Esophagus squamous epithelium (tissue), 5 donors: ENCODE measurements at places on chromosomes 6 and 20. TPM values are rescaled to one million over a fixed set of nuclear protein-coding genes. Genes with fewer than 3 reads are reported as not detected.

DNA sequence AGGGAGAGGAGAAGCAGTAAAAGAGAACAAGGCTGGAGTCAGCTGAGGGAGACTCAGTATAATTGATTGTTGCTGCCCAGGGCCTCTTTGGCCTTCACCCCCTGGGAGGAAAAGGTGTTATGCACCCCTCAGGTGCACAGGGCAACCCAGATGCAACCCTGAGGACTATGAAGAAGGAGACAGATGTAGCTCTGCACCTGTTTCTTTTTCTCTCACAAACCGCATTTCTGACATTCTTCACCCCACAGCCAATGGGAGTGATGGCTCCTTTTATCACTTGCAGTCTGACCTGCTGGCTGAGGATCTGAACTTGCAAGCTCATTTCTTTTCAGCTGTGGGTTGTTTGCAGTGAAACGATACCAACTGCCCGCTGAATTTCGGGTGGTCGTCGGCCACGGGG is 64.1 kb upstream of the F13A1 start:
- DNase-seq, result no peak

DNA sequence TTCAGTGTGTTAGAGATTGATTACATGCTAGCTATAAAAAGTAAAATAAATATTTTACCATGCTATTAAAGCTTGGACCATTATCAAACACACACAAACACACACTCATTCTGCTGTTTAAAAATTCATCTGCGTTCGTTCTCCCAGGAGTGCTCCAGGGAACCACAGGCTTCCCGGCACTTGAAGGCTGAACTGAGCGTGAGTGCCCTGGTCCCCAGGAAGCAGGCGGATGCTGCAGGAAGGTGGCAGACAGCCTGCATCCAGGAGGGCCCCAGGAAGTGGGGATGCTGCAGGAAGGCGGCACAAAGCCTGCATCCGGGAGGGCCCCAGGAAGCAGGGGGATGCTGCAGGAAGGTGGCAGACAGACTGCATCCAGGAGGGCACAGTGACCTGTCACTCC is 147.2 kb upstream of the SNX9 start:
- no peak for DNase-seq

DNA sequence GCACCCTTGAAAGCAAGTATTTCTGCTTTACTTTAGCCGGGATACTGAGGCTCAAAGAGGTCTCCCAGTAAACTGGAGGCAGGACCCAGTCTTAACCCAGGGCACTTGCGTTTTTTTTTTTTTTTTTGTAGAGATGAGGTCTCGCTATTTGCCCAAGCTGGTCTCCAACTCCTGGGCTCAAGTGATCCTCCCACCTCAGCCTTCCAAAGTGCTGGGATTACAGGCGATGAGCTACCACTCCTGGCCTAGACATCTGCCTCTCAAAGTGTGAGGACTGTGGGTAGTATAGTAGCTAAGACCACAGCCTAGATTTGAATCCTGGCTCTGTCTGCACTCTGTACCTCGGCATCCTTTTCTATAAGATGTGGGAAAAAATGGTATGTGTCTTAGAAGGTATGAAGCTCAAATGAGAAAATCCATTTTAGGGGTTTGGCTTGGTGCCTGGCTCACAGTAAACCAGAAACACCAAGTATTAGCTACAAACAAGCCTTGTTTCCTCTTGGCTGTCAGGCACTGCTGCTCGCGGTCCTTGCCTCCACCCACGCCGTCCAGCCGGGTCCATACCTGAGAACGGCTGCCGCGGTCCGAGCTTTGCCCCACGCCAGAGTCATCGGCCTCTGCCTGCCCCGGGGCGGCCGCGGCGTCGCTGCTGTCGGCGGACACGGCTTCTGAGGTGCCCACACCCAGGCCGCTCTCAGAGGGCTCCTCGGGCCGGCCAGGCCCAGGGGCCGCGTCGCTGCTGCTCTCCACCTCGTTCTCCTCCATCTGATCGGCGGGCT is 1.2 kb downstream of the ZNF335 start:
- no peak for DNase-seq

GRCh38 chr6:92195796-92196195 is 1223.6 kb downstream of the EPHA7 start:
- DNase-seq, result no peak

DNA sequence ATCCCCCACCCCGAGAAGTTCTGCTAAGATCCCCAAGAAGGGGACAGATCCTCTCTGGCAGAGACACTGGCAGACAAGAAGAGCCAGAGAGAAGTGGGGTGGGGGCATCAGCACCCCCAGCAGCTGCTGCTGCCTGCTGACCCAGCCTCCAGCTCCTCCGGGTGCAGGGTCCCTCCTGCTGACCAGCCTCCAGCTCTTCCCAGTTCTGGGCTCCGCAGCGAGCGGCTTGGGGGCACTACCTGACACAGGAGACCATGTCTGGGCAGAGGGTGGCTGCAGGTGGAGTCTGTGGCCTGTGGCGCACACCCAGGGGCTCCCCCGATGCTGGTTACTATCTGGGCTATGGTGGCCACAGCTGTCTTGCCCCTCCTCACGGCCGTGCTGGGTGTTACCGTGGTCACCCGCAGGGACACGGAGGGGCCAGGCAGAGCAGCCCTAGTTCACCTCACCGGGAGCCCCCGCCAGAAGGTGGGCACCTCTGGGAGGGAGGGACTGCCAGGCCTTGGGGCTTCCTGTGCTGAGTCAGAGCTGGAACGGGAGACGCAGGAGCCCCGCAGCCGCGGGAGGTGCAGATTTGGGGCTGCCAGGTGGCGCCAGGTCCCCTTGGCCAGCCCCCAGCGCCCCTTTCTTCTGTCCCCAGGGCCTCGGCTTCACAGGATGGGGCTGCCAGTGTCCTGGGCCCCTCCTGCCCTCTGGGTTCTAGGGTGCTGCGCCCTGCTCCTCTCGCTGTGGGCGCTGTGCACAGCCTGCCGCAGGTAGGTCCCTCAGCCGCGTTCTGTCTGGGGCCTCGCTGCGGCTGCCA is 630 bp downstream of the LIME1 start:
- no peak for DNase-seq

GRCh38 chr6:135867332-135867731 is 15.8 kb downstream of the PDE7B start:
- DNase-seq, result no peak

- DNase-seq, result no peak
These were observed 221.0 kb upstream of the PDE10A start for GRCh38 chr6:165883851-165884640.

- DNase-seq, result no peak
These were observed 7.6 kb downstream of the MAPK14 start for GRCh38 chr6:36035225-36035624.

Gene LTA
- total RNA-seq, result not detected

Gene UBD
- total RNA-seq, result 11.1 TPM
